Posterior cingulate gyrus (tissue), 11 donors: ENCODE measurements at places on chromosomes 6 and 20.

- DNase-seq: no peak
Measured at GRCh38 chr6:51753635-51754034, 333.8 kb downstream of the PKHD1 start.

DNA sequence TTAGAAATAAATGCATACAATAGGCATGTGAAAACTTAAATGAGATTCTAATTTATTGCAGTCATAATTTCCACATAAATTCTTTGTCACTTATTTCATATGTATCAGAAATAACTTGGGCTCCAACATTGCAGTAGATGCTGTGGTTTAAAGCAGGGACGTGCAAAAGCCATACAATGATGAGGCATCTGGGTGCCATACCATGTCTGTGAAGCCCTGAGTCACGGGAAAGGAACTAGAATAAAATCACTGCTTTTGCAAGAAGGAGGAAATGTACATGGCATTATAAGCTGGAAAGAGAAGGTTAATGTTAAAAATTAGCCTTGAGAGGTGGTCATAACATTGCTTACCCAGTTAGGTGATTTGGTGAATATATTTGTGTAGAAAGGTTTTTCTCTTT is 180.4 kb downstream of the SASH1 start:
- no peak for DNase-seq

- no peak for DNase-seq
Measured at GRCh38 chr6:100565439-100566104, 100.9 kb upstream of the SIM1 start.

DNA sequence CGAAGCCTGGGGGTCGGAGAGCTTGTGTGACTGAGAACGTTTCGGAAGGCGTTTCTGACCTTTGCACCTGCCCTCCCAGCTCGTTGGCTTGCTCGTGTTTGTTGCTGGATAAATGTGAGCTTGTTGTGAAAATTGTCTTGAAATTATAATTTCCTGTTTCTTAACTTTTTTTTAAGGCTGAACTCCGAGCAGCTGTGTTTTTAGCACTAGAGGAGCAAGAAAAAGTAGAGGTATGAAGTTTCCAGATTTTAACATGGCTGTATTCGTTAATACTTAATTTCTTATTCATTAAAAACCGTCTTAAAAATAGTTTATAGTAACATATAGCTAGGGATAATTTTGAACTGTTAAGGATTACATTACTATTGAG is 672 bp downstream of the CEP43 start:
- no peak for DNase-seq

DNA sequence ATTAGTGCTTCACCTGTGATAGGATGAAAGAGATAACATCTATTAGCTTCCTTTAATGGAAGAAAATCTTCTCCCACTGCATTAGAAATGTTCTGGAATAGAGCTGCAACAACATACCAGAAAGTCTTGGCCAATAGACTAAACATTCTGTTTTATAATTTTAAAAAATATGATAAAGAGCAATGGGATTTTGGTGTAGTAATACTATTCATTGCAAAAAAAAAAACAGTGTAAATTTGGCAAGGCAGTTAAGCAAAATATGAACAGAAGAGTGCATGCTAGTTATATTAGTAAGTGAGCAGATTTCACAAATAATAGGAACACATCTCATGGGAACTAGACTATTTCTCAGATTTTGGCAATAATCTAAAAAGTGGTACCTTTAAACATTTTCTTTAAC is 43.3 kb downstream of the SOX4 start:
- no peak for DNase-seq

DNA sequence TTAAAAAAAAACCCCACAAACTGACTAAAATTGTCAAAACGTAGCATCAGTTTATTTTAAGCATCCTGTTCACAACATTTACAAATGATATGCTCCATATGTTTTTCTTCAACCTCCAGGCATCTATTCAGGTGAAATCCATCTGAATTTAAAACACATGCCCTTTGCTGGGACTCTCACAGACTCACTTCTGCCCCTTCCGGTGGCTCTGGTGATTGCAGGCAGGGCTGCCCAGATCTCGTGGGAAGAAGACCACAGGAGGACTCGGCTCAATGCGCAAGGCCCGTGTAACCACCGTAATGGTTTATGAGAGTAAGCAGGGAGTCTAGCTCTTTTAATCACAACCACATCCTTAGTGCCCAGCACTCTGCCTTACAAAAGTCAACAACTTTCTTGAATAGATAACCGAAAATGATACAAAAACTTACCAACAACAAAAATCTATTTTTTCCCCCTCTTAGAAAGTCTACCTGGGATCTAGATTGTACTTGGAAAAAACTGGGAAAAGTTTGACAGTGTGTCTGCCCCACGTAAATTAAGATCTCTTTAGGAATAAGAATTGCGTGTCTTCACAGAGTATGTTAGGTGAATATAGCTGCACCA is 139.1 kb downstream of the KIF16B start:
- no peak for DNase-seq

- no peak for DNase-seq
Measured at GRCh38 chr6:84771125-84771755, 6.8 kb upstream of the TBX18 start.

- DNase-seq: no peak
Measured at GRCh38 chr6:46022106-46022948, 6.7 kb upstream of the CLIC5 start.

DNA sequence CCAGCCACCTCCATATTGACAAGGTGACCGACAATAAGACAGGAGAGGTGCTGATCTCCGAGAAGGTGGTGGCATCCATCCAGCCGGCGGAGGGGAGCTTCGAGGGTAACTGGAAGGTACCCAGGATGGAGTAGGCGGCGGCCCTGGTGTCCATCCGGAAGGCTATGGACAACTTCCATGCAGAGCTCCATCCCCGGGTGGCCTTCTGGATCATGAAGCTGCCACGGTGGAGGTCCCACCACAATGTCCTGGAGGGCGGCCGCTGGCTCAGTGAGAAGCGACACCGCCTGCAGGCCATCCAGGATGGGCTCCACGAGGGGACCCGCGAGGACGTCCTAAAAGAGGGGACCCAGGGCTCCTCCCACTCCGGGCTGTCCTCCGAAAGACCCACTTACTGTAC is 17.0 kb downstream of the DEFB115 start:
- DNase-seq: no peak

DNA sequence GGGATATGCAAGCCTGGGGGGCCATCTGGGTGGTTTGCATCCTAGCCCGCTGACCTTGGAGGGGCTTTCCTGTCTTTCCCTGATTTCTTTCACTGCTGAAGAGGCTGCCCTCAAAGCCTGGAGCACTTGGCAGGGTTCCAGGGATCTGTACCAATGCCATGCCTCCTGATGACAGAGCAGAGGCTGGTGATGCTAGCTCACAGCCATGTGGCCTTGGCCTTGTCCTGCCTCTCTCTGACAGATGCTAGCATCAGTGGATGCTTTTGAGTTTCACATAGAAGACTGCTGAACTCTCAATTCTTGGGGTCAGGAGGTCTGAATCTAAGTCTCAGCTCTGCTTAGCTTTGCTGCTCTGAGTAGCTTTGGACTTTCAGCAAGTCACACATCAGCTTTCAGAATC is 21.9 kb upstream of the RREB1 start:
- no peak for DNase-seq

- DNase-seq: no peak
Measured at GRCh38 chr6:113875470-113875869, 18.3 kb downstream of the MARCKS start.

DNA sequence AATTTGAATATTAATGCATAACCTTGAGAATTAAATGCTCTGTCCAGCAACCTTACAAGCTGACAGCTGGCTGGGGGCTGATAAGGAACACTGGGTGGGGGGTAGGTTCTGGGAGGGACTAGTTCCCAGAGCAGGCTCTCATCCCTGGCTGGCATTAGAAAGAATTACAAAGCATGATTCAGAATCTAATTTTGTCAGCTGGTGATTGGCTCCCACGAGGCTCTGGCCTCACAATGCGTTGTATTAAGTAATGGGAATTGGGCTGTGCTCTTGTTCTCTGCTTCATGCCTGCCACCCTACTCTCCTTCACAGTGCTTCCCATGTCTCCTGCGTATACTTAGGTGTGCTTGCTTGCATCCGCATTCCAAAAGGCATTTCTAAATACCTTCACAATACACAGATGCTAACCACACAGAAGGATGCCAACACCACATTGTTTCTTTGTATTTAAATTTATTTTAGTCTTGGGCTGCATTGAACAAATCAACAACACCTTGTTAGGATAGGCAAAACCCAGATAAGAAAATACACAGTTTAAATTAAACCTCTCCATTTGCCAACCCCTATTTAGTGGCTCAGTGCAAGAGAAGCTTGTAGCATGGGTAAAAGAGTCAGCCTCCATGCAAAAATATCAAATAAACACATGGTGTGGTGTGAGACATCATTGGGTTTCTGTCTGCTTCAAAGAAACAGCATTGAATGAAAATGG is 434.5 kb upstream of the JAG1 start:
- no peak for DNase-seq

GRCh38 chr6:129709769-129710449 is at the start of gene ARHGAP18:
Gene ARHGAP18, minus strand, starts transcription at chr6:129710177. Its CDS starts 41 bp downstream, at chr6:129710136.
- DNase-seq: peak; percentile 53

DNA sequence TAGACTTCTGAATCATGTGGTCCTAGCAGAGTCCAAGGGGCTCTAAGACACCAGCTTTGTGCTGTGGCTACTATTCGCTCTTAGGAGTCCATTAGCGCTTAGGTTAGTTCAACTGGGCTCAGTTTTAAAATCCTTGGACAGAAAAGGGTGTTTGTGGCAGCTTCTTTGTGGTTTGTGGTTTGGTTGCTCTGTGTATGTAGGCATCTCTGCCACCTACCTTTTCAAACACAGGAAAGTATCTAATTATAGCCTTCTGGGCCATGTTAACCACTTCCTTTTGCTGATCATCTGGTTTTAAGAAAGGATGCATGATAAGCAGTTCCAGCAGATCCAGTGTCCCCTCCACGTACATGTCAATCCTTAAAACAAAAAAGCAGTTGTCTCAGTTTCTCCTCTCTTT is 10.8 kb downstream of the GSTA4 start:
- DNase-seq: no peak

- DNase-seq: no peak
Measured at GRCh38 chr6:143363299-143363698, 87.2 kb downstream of the ADAT2 start.

DNA sequence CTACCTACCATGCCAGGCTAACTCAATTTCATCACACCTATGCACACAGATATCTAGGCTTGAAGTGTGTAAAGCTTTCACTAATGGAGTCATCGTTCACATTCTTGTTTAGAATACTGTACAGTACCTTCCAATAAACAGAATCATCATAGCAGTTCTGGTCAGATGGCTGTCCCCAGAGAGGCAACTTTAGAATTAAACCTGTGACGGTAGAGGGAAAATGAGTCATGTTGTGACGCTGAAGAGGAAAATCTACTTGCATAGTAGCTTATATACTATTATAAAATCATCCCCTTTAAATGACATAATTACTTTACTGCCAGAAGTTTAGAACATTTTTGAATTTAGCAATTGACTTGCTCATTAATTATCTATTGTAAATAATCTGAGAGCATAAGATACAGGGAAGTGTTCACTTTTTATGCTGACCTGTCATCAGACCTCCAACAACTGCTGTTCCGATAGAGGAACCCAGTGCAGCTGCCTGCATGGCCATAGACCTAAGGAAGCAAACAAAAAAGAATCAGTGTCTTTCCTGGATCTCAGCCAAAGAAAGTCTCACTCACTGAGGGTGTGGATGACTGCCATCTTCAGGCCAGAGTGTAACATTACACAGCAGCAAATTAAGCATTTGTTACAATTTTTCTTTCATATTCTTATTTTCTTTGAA is 29.8 kb downstream of the RHAG start:
- DNase-seq: no peak

- no peak for DNase-seq
Measured at GRCh38 chr6:54632984-54633565, 213.5 kb upstream of the FAM83B start.

GRCh38 chr20:20446001-20446400 is 78.1 kb downstream of the INSM1 start:
- DNase-seq: no peak

DNA sequence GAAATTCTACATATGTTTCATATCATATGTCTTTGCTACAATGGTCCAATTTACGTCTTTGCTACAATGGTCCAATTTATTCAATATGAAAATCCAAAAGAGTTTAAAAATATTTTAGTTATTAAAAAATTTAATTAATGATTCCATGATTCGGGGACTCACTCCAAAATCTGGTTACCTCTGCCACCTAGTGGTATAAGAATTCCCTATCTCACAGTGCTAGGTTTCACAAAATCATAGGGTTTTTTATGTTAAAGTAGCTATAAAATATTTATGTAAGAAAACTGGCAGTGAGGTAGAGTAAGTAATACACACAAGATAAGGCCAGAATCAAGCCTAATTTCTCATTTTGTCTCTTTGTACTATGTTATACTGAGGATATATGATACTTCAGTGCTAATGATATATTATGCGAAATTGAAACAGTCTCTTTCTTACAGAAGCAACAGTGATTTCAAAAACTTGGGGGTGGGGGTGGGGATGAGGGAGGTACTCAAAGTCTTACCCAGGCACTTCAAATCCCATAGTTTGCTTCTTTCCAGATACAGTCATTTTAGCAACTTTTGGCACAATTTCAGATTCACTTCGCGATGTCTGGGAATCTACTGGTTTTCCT is 52.3 kb downstream of the HBS1L start:
- no peak for DNase-seq

DNA sequence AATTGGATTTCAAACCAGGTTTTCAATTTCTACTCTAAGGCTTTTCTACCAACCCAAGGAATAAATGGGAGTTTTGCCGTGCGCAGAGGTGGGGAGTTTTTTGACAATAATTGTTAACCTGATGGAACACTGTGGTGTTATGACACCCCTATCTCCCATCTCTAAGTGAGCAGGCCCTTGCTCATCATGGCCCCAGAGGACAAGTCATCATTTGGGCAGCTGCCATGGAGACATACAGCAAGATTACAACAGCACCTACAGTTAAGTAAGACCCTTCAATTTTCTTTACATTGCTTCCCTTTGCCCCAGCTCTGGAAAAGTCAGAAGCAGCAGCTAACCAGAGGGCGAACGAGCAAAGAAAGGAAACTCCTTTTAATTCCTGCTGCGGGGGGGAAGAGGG is 54.3 kb downstream of the ADGRF5 start:
- no peak for DNase-seq

DNA sequence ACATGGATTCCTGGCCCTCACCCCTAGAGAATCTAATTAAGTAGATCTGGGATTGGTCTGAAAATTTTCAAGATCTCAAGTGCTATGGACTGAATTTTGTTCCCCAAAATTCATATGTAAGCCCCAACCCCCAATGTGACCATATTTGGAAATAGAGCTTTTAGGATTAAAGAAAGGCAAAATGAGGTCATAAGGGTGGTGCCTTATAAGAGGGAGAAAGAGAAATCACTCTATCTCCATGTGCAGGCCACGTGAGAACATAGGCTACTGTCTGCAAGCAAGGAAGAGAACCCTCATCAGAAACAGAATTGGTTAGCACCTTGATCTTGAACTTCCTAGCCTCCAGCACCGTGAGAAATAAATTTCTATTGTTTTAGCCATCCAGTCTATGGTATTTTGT is 8.5 kb upstream of the DSE start:
- DNase-seq: no peak
